NCI-H526 (cell line): ENCODE measurements at places on chromosomes 4 and X.

GRCh38 chr4:73378887-73379286, 25.2 kb upstream of the ALB start:
- DNase-seq: no peak

DNA sequence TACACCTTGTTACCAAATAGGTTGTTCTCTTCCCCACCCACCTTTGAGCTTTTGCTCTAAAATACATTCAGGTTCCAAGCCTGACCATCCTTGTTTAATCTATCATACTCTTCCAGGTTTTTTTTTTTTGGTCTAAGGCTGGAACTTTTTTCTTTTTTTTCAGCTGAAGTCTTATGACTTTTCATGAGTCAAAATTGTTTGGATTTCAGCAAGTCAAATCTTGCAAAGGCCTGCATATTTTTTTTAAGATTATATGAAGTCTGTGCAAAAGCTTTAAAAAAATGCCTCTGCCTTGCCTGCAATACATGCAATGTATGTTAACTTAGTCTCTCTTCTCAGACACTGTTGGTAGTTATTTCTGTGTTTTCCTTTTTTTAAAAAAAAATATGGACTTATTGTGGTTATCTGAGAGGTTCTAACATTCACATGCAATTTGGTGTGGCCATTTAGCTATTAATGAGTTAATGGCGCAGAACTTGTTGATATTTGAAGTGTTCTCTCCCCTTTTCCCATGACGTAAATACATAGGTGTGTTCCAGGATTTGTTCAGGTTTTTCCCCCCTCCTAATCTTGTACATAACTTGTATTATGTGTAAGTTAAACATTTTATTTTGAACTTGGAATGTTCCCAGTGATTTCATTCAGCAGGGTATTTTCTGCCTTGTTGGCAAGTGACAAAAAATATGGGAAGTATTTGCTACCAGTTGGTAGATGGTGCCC, 58.7 kb downstream of the CCKAR start:
- no peak for DNase-seq

GRCh38 chr4:128686032-128686465, 123.5 kb upstream of the JADE1 start:
- DNase-seq: no peak

DNA sequence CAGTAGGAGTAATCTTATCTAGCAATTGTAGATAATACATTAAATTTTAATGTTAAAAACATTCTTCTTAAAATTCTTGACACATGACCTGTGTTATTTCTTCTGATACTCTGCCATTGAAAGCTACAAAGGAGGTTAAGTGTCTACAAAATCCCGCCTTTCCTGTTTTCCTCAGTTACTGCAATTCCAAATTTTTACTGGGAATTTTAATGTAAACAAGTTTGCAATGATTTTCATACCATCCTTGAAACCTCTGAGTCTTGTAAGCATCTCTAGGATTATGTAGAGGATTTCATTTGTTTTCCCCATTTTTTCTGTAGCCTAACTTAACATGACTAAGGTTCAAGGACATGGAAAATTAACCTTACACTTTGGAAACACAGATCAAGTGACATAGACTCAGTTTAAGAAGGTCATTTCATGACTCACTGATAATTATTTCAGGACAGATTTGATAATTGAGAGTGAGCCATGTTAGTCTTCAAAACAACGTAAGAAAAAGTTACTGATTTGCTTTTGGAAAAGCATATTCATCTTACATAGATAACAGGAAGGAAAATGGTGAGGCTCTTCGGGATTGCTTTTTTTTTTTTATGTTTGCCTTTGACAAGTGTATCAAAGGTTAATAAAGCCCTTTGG, 39.6 kb upstream of the PDLIM5 start:
- no peak for DNase-seq

DNA sequence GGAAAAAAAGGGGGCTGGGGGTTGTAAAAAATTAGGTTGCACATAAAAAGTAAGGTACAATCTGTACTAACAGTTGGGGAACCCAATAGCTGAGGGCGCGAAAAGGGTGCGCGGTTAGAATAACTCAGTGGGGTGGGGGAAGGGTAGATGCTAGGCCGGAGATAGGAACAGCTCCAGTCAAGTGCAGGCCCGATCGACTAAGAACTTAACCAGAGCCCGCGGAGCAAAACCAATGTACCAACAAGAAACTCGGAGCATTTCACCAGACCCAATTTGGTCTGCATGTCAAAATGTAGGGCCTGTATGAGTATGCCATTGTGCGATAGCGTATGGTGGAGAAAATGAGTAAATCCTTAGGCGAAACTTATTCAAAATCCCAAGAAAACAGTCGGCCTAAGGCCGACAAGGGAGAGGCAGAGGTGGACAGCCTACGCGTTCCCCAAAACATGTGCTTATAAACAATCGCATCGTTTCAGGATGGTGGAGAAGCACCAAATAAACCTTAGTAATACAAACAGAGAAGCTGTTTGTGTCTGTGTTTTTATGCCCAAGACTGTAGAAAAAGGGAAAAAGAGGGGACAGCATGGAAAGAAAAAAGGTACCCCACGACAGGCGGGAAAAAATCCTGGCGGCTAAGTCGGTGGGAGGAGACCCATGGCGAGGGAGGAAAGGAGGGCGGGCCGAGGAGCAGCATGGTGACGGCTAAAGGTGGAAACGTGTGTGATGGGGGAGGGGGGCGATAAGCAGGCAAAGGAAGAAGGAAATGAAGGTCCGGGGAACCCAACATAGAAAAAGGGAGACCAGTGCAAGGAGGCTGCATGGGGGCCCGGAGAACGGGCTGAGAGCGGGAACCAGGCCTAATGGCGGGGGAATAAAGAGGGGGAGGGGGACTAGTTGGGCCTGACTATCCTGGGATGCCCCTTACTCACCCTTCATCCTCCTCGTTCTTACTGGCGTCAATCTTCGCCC, 990 bp downstream of the HNRNPD start:
- DNase-seq: peak; percentile 68

GRCh38 chrX:96835660-96836289, 47.9 kb upstream of the RPA4 start:
- DNase-seq: no peak

- no peak for DNase-seq
Observed at GRCh38 chr4:113673450-113673849, 88.1 kb downstream of the CAMK2D start.

DNA sequence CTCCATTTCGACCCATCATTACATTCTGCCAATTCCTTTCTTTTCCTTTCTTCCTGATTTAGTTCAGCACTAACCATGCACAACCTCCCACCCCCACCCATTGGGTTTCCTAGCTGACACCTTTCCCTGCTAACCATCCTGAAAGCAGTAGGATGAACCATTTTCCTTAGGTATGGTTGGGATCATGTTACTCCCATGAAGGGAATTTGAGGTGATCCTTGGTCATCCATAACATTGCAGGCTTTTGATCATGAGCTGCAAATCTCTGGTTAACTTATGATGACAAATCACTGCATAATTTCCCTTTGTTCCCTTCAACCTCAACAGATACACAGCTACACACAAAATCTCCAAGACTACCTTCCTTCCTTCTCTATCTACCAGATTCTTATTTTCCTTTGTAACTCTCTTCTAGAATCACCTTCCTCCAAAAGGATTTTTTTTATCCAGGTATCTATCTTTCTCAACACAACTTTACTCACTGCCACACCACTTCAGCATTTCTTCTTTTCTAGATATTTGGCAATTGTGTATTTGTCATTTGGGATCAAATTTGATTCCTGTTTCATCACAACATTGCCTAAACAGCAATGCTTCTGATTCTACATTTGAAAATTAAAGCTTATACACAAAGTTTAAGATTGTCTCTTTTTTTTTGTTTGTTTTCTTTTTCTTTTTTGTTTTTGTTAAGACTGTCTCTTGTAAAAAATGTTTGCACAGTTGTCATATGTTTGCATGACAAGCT, 145.1 kb downstream of the RBM47 start:
- DNase-seq: no peak

- DNase-seq: no peak
Observed at GRCh38 chr4:110787707-110788106, 164.8 kb upstream of the PITX2 start.
